Neural crest cell (in vitro differentiated cells): ENCODE measurements at places on chromosomes 6 and 20.

- DNase-seq = no peak
These were observed 65.9 kb downstream of the PPP1R14C start for GRCh38 chr6:150208611-150209352.

- no peak for DNase-seq
These were observed 170.0 kb upstream of the LAMA2 start for GRCh38 chr6:128712898-128713297.

DNA sequence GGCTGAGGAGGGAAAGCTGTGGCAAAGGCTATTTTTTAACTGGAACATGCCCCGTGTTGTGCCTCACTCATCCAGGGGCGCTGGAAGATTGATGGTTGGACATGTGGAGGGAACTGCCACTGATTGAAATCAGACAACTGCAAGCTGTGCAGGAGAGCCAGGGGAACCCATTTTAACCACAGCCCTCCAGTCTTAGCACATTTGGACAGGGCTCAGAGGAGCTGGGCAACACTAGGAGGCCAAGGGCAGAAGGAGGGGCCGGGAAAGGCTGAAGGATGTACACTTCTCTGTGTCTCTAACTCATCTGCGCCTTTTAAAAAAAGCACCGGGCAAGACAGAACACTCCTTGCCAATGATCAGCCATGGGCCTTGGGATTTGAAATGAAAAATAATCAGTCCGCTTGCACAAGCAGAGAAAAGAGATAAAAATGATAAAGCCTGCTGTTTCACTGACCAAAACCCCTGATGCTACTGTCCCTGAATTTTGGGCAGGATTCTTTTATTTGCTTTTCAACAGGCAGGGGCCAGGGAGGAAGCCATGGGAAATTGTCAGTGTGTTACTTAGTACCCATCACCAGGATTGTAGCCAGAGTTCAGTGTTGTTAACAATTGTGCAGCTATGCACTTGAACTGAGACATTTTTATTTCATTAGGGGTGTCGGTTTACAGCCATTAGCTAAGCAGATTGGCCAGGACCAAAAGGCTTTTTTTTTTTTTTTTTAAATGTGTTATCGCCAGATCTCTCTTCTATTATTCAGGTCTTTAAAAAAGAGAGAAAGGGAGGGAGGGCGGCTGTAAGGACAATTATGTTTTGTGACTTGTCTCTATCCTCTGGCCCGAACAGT is 109.3 kb upstream of the EYA4 start:
- DNase-seq = no peak

GRCh38 chr6:21999012-21999528 is 297.8 kb downstream of the PRL start:
- DNase-seq = no peak

- DNase-seq = no peak
These were observed 54.4 kb downstream of the CYP39A1 start for GRCh38 chr6:46598215-46598614.
